Breast epithelium (tissue), 4 donors: ENCODE measurements at places on chromosomes 11 and 22. TPM values are rescaled to one million over a fixed set of nuclear protein-coding genes. Genes with fewer than 3 reads are reported as not detected.

Gene TRIOBP
- 78.3 TPM for total RNA-seq

Gene FAM118B
- total RNA-seq, result 14.4 TPM

- no peak for DNase-seq
Measured at GRCh38 chr11:2901196-2901796, 15.7 kb upstream of the CDKN1C start.

DNA sequence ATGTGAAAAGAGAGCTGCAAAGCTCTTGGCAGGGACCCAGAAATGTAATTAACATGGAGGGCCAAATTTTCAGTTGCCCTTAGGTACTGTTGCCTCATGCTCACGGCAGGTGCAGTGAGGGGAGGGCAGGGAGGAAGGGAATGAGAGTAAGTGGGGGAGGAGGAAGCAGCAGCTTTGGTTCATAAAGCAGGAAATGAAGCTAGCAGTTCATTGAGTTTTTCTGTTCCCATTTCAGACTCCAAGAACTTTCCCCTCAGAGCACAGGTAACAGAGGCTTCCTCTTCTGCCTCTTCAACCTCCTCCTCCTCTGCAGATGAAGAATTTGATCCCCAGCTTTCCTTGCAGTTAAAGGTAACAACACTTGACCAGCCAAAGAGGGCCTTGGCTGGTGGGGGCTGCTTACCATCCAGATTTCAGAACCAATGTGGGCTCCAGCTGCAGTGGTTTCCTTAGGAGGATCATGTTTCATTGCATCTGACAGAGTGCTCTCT lies 57.9 kb upstream of the PARVA start:
- DNase-seq, result no peak
